ENCODE measurements at places on chromosomes 4 and X. TPM values are rescaled to one million over a fixed set of nuclear protein-coding genes. Genes with fewer than 3 reads are reported as not detected.

GRCh38 chrX:133590703-133591505 lies 175.6 kb upstream of the GPC4 start:
- no peak overlapping the region for H3K27ac ChIP-seq
- no peaks in the 10 kb centered on the region for H3K4me1 ChIP-seq
- no peak for DNase-seq
- H3K27me3 ChIP-seq = no peaks in the 10 kb centered on the region
- H3K36me3 ChIP-seq = no peaks in the 10 kb centered on the region

- H3K4me1 ChIP-seq = no peaks in the 10 kb centered on the region
- H3K36me3 ChIP-seq = no peaks in the 10 kb centered on the region
- no peak overlapping the region for H3K4me3 ChIP-seq
- DNase-seq = no peak
- H3K27me3 ChIP-seq = no peaks in the 10 kb centered on the region
- no peak overlapping the region for H3K27ac ChIP-seq
Measured at GRCh38 chr4:138487230-138487629, 245.1 kb upstream of the SLC7A11 start.

The GIMD1 gene
- not detected for total RNA-seq

DNA sequence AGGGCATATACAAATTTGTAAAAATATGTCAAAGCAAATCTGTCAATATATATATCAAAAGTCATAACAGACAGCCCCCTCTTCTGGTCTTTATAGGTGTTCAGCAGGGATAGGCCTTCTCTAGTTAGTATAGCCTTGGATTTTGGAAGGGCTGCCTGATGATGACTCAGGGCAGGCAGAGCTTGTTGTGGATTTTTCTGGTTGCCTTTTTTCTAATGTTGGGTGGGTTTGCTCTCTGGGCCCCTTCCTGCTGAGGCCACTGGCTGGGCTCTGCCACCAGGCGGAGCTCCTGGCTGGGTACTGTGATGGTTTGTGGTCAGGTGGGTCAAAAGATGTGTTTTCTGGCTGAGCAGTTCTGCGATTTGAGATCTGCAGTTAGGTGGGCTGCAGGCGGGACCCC lies 294.2 kb downstream of the GRIA2 start:
- no peak overlapping the region for H3K27ac ChIP-seq
- H3K27me3 ChIP-seq = no peaks in the 10 kb centered on the region
- DNase-seq = no peak
- H3K4me1 ChIP-seq = no peaks in the 10 kb centered on the region
- no peak overlapping the region for H3K4me3 ChIP-seq

DNA sequence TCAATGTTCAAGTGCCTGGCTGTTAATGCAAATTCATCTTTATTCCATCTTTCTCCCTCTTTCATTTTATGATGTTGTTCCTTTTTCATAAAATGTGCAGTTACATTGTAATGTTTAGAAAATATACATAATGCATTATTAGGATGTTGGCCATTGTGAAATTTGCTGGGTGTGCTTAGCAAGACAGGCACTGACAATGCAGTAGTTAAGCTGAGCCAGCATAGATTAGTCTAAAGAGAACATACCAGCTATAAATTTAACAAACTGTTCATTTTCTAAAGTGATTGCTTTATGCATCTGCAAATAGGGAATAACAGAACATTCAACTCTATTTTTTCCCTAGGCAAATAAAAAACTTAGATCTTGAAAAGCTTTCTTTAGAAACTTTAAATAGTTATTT lies 436.0 kb downstream of the IL1RAPL1 start:
- H3K36me3 ChIP-seq = no peaks in the 10 kb centered on the region
- no peak overlapping the region for H3K4me3 ChIP-seq
- H3K4me1 ChIP-seq = no peaks in the 10 kb centered on the region
- no peaks in the 10 kb centered on the region for H3K27me3 ChIP-seq
- DNase-seq = no peak
- H3K27ac ChIP-seq = no peak overlapping the region

DNA sequence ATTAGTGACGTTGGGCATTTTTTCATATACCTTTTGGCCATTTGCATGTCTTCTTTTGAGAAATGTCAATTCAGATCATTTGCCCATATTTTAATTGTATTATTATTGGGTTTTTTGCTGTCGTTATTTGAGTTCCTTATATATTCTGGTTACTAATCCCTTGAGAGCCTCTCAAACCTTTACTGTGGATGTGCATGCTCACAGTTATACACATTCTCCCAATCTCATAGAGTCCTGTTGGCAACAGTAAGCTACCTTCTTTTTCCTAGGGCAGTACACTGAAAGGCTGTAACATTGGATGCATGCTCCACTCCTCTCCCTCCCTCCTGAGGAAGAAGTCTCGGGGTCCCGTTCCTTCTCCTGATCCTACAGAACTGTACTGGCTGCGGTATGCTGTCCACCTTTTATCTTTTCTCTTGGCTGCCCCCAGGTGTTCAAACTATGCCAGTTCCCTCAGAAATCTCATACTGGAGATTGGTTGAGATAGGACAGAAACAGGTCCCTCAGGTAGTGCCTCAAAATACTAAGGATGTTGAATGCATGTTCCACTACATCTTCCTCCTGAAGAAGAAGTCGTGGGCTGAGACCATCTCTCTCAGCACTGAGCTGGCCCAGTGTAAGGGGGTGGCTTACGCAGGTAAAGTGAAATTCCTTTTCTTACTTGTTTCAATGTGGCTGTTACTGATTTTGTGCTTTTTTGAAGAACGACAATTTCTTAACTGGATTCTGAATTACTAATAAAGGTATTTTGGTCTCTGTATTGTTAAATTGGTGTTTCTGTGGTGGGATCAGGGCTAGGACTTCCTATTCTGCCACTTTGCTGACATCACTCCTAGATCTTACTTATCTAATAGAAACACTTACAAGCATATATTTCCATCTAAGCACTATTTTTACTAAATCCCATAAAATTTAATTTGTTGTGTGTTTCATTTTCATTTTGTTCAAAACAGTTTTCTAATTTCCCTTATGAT lies 145.4 kb upstream of the HUWE1 start:
- no peaks in the 10 kb centered on the region for H3K27me3 ChIP-seq
- no peaks in the 10 kb centered on the region for H3K4me1 ChIP-seq
- H3K36me3 ChIP-seq = no peaks in the 10 kb centered on the region
- no peak overlapping the region for H3K4me3 ChIP-seq
- H3K27ac ChIP-seq = no peak overlapping the region

DNA sequence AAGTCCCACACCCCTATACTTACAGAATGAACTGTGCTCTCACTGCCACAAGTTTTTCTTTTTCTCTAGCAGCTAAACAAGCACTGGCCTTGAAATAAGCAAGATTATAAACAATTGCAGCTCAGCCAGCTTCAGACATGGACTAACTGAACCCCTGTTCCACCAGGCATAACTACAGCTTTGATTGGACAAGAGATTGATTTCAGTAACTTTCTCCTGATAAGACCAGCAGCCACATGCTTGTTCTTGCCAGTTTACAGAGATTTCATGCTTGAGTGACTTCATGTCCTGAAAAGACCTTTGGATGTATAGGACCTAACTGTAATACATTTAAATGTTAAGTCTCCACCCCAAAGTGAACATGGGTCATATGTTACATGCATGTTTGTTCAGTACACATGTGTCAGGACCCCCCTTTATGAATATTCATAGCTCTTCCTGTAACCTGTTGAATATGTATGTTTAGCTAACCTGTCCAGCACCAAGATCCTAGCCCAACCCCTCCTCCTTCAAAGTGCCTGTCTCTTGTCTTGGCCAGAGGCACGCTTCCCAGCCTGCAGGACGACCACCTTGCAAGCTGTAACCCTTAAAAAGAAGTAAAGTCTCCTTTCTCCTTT lies 27.9 kb downstream of the ZNF275 start:
- no peak overlapping the region for H3K4me3 ChIP-seq
- no peak for DNase-seq
- no peak overlapping the region for H3K27ac ChIP-seq
- H3K4me1 ChIP-seq = no peaks in the 10 kb centered on the region

Data from HCT116 (cell line).